Fibroblast of skin of abdomen (primary cell): ENCODE measurements at places on chromosomes 13 and 19.

DNA sequence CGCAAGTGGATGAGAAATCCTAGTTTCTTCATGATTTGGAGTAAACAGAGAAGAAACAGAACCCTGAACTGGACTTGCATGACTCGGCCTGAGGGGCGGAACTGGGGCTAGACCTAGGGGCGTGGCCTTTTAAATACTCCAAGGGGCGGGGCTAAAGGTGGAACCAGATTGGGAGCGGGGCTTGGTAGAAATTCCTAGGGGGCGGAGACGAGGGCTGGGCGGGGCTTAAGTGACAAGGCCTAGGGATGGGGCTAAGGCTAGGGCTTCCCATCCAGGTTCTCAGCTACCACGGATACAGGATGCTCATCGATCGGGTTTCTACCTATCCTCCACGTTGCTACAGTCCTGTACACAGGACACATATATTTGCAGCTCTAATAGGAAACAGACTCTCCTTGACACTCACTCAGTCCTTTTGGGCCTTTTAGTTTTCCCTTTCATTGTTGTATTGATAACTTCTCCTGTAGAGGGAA, 372 bp upstream of the ZNF699 start:
- DNase-seq: peak; percentile 89

- no peak for DNase-seq
These were observed 8.7 kb downstream of the CCDC169 start for GRCh38 chr13:36288794-36289391.

DNA sequence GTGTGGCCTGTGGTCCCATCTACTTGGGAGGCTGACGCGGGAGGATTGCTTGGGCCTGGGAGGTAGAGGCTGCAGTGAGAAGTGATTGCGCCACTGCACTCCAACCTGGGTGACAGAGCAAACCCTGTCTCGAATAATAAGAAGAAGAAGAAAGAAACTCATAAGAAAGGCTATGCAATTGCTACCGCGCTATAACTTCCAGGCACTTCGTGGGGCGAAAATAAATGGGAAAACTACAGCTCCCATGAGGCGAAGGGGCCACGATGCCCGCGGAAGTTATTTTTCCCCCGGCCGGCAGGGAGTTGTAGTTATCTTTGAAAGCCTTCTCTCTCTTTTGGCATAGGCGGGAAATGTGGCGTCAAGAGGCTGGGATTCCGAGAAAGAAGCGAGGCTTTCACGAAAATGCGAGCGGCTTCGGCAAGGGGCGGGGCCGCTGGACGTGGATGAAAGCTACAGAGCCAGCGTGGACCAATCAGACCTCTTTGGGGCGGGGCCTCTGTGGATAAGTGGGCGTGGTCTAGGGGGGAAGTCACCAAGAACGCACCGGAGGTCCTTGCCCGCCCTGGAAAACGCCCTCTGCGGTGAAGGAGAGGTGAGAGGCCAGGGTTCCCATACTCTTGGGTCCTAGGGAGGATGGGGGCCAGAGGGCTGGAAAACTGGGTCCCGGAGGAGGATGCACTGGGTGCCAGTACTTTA, at the start of gene NUCB1:
Gene NUCB1 (plus strand): TSS at position 532 of the 696 bp plus-strand sequence. CDS start 485 bp downstream, outside the sequence.
- peak; percentile 99 for DNase-seq

- no peak for DNase-seq
These were observed 11.9 kb downstream of the CYP4F12 start for GRCh38 chr19:15684828-15685227.

DNA sequence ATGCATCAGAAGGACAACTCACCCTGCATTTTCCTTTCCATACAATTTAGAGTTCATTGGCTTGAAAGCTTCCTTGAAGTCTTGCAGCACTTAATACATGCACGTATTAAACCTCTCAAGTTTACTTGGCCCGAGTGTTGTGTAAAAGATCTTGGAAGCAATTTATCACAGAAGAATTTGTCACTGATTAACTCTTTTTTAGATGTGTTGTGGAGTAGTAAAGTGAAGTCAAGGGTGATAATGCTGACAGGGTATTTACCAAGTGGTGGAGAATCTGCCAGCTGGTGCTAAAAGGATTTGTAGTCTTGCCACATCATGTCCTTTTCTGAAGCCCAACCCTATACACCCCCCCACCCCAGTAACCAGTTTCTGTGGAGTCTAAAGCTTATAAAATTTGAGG, 421.0 kb upstream of the MIR17HG start:
- no peak for DNase-seq

DNA sequence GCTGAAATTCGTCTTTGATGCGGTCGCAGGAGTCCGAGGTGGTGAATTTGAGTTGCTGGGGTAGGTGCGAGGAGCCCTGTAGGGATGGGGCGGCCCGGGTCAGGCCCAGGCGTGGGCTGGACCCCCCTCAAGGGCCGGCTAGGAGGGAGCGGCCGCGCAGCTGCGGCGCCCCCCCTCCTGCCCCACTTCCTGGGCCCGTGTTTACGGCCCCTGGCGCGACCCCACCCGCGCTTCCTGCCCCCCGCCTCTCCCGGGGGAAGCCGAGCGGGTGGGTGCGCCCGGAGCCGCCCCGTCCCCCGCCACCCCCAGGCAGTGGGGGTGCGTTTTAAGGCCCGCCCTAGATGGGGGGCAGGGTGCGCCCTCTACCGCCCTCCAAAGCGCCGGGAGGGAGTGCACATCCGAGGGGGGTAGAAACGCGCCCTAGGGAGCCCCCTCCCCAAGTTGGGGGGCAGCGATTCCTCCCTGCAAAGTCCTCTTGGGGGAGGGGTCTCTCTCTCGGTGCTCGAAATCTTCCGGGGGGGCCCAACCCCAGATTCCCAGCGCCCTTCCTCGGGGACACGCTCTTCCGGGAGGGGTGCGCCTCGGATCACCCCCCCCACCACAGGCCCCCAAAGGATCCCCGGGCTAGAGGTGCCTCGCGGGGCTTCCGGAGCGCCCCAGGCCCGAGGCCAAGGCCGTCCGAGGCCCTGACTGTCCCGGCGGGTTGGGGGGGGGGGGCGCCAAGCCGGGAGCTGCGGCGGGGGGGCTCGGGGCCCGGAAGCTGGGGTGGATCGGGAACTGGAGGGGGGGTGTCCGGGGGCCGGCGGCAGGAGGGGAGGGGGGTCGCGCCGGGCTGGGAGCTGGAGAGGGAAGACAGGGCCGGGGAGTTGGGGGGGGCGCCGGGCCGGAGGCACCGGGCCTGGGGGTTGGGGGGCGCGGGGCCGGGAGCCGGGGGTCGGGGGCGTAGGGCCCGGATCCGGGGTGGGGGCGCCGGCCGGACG, 823 bp downstream of the TLE5 start:
- peak; percentile 56 for DNase-seq
